ENCODE measurements at places on chromosomes 3 and 15. TPM values are rescaled to one million over a fixed set of nuclear protein-coding genes. Genes with fewer than 3 reads are reported as not detected.

The SCAANT1 gene
- total RNA-seq = not detected

The IL17RB gene
- not detected for total RNA-seq

The MYO5C gene
- total RNA-seq = 0.15 TPM

The RHCG gene
- not detected for total RNA-seq

The ERICH6 gene
- total RNA-seq = not detected

The SLC6A20 gene
- total RNA-seq = not detected

The PYGO1 gene
- total RNA-seq = 5.9 TPM

The BCHE gene
- 10.0 TPM for total RNA-seq

The SERPINI2 gene
- not detected for total RNA-seq

The HIGD2B gene
- total RNA-seq = not detected

The ECE2 gene
- not detected for total RNA-seq

The TEX264 gene
- total RNA-seq = 63.2 TPM

The CMTM8 gene
- 1.5 TPM for total RNA-seq

The SLC27A2 gene
- total RNA-seq = 0.50 TPM

The GPR160 gene
- total RNA-seq = 0.15 TPM

The LMOD3 gene
- total RNA-seq = not detected

The EOMES gene
- not detected for total RNA-seq

The TPRA1 gene
- total RNA-seq = 52.6 TPM

The MIX23 gene
- 33.6 TPM for total RNA-seq

The CLEC3B gene
- total RNA-seq = 23.4 TPM

The CACNA1D gene
- total RNA-seq = under 0.01 TPM

The LRRN1 gene
- total RNA-seq = 0.17 TPM

The ZNF501 gene
- total RNA-seq = 2.2 TPM

The LRRFIP2 gene
- 34.8 TPM for total RNA-seq

The C3orf80 gene
- not detected for total RNA-seq

The APEH gene
- 110 TPM for total RNA-seq

The NMB gene
- total RNA-seq = 12.1 TPM

The SKOR1 gene
- total RNA-seq = not detected

The PLA2G4D gene
- total RNA-seq = not detected

The GOLGA6L10 gene
- total RNA-seq = under 0.01 TPM

The TGM4 gene
- total RNA-seq = 0.15 TPM

The TNNC1 gene
- not detected for total RNA-seq

The PRTG gene
- total RNA-seq = 4.2 TPM

The VIPR1 gene
- total RNA-seq = under 0.01 TPM

The PSTPIP1 gene
- total RNA-seq = 0.84 TPM

The TTC21A gene
- total RNA-seq = 0.59 TPM

The MAGEL2 gene
- 0.84 TPM for total RNA-seq

The PKM gene
- total RNA-seq = 1,402 TPM
